ENCODE measurements at places on chromosomes 3 and 15. TPM values are rescaled to one million over a fixed set of nuclear protein-coding genes. Genes with fewer than 3 reads are reported as not detected.

NR2F2 gene
- total RNA-seq: 114 TPM

TGM5 gene
- total RNA-seq: not detected

TMEM108 gene
- 0.68 TPM for total RNA-seq

TM4SF18 gene
- 39.6 TPM for total RNA-seq

CCR3 gene
- 0.60 TPM for total RNA-seq

RAD18 gene
- total RNA-seq: 15.3 TPM

GRCh38 chr15:78364233-78364632, 24.1 kb downstream of the CRABP1 start:
- no peak for DNase-seq

DNA sequence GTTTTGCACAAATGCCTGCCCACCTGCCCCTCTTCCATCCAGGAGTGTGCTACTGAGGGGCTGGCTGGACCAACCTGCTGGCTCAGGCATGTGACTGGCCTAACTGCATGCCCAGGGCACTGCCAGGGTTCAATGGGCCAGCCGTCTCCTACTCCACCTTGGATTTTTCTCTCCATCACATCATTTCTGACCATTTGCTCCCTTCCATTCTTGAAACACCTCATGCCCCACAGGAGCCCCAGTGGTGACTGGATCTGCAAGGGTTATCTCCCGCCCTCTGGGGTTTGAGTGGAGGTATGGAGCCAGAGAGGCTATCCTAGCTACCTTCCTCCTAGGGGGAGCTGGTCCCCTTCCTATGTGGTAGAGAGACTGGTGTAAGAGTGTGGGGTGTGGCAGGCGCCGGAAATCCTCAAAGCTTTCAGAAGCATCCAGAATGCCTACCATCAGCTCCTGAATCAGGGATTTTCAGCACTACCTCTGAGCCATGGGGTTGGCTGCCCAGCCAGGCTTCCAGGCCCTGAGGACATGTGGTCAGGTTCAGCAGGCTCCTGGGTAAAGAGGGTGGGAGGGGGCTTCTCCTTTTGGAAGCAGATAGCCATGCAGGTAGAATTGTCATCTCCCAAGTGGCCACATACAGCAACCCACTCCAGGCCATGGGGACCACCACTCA, 2.9 kb upstream of the MANF start:
- DNase-seq: no peak

DNA sequence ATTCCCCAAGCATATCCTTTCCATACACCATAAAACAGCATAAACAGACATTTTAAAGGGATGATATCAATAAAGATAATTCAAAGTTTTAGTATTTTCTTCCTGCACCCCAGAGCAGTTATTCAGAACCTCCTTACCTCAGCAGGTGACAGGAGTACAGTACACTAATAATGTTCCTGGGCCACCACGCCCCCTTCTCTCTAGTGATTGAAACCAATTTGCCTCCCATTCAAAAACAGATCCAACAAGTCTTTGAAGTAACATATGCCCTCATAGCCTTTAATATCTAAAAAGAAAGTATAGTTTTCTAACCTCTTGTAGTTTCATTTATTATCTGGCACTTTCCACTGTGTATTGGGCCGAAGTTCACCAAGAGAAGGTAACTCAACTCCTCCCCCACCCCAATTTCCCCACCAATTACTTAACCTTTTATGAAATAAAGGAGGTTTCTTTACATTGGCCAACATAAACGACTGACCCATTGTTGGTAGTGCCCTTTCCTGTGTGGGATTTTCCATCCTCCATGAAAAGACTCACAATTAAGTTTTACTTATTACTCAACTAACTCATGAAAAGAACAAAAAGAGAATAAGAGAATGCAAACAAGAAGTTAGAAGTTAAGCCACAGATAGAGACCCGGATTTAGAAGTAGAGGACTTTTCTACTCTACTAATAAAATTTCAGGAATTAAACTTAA, 5.0 kb upstream of the ATP8B4 start:
- DNase-seq: no peak

DNA sequence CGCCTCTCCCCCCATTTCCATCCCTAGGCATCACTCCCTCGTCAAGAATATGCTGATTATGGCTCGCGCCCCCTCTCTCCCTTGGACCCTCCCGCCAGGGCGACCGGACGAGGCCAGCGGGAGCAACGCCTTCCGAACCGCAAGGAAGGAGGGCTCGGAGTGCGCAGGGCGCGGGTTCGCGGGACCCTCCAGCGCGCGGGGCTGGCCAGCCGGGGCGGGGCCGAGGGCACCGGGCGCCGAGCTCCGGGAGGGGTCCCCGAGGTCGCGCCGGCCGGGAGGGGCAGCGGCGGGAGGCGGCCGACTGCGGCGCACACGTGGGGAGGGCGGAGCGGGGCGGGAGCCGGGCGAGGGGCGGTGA, 483 bp downstream of the EHD4 start:
- no peak for DNase-seq

DNA sequence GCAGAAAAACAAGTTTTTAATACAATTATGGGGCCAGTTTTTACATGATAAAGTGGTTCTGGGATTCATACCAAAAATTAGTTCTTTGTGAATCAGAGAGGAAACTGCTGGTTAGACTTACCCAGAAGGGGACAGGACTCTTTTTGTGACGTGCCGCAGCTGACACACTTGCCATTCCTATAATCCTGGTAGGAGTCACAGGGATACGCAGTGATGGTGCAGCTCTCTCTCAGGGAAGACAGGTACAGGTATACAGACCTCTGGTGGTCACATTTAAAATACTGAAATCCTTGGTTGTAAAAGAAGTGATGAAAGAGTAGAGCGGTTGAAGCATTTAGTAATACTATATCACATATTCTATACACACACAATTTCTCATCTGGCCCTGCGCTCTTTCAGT, 20.2 kb upstream of the TMEM41A start:
- no peak for DNase-seq

DNA sequence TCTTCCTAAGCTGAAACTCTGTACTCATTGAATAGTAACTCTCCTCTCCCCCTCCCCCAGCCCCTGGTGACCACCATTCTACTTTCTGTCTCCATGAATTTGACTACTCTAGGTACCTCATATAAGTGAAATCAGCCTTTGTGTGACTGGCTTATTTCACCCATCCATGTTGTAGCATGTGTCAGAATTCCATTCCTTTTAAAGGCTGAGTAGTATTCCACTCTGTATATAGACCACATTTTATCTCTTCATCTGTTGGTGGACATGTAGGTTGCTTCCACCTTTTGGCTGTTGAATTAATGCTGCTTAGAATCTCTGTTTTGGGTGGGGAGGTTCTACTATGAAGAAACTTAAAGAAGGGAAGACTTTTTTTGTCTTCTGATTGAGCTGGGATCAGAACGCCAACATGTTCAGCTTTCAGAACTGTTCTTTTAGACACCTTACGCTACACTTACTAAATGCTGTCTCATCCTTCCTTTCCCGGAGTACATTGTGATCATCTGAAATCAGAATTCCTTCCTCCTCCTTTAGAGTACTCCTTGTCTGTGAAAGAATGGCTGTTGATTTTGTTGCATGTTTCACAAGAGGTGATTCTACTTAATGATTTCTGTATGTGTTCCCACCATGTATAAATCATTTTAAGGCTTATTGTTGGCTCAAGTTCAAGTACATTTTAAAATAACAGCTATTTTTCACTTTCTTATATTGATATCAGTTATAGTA, 50.3 kb downstream of the MRPS25 start:
- no peak for DNase-seq

- no peak for DNase-seq
These were observed 18.6 kb downstream of the MAGEF1 start for GRCh38 chr3:184693011-184693975.

GRCh38 chr3:71311661-71312046, 271.9 kb downstream of the FOXP1 start:
- DNase-seq: no peak

GRCh38 chr15:62928242-62928999, 114.1 kb upstream of the TPM1 start:
- no peak for DNase-seq

DNA sequence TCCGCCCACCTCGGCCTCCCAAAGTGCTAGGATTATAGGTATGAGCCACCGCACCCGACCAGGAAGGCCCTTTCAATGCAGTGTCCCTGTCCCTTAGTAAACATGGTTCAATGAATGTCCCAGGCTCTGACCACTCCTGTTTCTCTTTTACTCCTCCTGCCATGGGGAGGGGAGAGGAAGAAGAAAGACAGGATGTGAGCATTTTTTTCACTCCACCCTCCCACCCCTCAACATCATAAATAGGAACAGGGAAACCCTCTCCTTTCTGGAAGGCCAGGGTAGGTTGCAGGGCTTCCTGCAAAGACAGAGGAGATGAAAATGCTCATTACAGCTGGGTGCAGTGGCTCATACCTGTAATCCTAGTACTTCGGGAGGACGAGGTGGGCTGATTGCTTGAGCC, 7.5 kb upstream of the TATDN2 start:
- no peak for DNase-seq

GRCh38 chr3:56833022-56833421, 31.3 kb upstream of the ARHGEF3 start:
- DNase-seq: no peak

- DNase-seq: no peak
These were observed 8.4 kb downstream of the CX3CR1 start for GRCh38 chr3:39271363-39271914.

DNA sequence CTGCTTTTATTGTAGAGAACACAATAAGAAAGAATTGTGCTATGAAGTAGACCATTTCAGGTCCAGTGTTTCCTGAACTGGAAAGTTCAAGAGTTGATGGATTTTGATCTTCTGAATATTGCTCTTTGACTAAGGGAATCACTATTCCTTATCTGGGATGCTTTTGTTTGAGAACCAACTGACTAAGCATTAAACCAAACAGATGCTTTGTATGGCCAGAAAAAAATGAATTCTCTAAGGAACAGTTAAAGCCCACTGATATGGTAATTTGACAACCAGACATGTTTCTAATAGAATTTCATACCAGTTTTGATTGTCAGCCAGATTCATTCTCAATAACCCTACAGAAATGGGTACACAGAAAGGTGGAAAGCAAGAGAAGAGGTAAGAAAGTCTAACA, 67.5 kb upstream of the CADPS start:
- DNase-seq: no peak

DNA sequence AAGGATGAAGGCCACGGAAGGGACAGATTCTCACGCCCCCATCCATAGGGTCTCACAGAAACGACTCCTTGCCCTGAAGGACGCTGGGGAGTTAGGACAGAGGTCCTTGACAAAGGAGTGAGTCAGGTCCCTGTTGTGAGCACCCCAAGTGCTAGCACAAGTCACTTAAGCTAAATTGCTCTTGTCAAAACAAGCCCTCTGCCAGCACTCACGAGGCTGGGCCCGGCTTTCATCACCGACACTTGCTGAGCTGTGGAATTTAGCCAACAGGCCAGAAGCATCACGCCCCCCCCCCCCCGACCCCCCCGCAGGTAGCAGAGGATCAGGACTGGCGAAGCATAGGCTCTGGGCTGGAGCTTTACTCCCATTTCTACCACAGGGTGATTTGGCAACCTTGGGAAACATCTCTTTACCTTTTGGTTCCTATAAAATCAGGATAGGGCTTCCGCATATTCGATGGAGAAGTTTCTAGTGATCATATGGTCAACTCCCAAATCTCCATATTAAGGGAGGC, 75.4 kb downstream of the ADCY5 start:
- peak; percentile 64 for DNase-seq

DNA sequence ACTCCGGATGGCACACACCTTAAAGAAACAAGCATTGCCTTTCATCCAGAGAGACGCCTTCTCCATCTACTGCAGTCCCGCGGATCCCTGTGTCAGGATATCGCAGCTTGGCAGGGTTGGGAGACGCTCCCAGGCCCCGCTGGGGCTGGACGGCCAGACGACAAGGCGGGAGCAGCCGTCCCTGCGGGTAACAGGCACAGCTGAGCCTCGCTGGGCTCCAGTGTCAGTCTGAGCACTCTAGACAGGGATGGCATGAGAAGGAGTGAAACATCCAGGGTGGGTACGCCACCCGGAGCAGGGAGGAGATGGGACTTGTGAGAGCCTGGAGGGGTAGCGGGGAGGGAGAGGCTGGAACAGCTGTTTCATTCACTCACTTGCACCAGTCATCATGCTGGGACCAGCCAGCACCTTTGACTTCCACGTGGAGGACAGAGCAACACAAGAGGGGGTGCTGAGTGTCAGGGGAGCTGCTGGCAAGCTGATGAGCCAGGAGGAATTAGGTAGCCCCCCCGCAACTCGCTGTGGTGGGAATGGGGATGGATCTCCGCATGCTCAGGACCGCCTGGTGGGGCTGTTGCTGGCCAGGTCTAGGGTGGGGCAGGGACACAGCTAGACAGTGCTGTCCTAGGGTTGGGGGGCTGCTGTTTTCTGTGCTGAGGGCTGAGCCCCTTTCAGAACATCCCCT, 31.6 kb upstream of the SNRPA1 start:
- peak; percentile 65 for DNase-seq

DNA sequence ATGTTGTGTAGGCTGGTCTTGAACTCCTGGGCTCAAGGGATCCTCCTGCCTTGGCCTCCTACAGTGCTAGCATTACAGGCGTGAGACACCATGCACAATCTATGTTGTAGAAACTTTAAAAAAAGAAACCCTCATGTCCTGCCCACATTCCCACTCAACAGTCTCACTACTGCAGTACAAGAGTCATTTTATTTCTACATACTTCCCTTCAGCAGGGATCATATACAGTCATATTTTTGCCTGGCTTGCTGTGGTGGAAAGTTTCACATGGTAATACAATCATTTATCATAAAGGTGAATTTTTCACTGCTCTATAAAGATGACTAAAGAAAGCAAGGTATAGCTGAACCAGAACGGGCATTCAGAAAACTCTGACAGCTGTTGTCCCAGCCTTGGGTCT, 53.8 kb upstream of the PIK3CB start:
- no peak for DNase-seq

DNA sequence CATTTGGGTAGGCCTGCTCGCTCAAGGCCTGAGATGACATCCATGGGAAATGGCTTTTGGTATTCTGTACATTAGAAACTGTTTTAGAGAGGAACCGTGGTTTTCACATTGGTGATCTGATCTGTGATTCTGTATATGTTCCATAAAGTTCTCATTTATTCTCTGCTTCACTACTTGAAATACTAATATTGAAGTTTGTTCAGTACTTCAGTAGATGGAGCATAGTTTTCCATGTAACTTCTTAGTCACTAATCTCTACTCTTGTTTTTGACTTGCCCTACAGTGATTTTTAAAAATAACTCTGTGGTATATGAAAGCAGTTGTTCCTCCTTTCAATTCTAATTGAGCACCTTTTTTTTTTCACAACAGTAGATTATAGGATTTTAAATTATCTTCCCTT, 66.5 kb downstream of the MBNL1 start:
- no peak for DNase-seq

DNA sequence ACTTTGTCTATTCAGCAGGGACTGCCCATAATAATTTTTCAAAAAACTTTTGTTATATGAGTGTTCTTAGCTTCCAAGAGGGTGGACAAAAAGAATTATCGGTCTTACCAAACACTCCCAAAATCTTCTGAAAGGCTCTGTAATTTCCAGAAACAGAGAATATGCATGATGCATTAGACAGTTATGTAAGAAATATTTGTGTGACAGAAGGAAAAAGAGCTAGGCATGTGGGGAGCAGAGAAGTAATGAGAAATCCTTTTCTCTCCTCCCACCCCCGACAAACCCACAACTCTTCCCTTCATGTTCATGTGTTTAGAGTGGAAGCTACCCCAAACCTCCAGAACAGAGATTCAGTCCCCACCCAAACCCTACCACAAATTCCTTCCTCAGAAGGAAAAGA, 86.8 kb downstream of the MYO5A start:
- DNase-seq: no peak
